ENCODE measurements at places on chromosomes 3 and 15. TPM values are rescaled to one million over a fixed set of nuclear protein-coding genes. Genes with fewer than 3 reads are reported as not detected.

GRCh38 chr3:121995161-121996137 lies 26.6 kb downstream of the ILDR1 start:
- DNase-seq: no peak

DNA sequence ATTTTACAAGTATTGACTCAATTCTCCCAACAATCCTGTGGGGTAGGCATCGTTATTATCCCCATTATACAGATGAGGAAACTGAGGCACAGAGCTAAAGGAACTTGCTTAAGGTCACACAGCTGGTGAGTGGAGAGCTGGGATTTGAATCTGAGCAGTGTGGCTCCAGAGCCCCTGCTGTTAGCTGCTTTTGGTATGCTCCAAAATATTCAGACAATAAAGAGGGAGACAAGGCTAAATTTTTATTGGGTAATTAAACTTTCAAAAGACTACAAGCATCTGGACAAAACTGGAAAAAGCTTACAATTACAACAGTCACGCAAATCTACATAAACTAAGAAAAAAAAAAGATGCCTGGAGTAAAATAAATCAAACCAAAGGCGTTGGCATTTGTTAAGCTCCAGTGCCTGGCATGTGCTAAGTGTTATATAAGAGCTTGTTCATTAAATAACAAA lies 27.7 kb downstream of the CCDC13 start:
- DNase-seq: no peak

The SAXO2 gene
- polyA plus RNA-seq: 4.1 TPM

The CPEB1 gene
- polyA plus RNA-seq: 2.7 TPM

The TNFSF10 gene
- polyA plus RNA-seq: 41.7 TPM

DNA sequence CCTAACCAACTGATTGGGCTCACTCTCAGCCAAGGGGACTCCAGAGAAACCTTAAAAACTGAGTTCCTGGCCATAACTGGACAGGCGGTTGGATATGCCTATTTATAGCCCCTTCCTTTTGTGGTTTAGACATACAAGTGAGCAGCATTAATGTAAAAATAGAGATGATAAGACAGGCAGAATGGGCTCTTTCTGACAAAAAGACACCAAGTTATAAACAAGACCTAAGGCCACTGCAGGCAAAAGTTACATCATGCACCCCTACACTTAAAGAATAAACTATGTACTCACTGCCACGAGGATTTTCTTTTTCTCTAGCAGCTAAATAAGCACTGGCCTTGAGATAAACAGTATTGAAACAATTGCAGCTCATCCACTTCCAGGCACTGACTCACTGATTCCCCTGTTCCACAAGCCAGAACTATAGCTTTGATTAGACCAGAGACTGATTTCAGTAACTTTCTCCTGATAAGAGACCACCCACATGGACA lies 30.1 kb downstream of the SUCNR1 start:
- DNase-seq: no peak

- no peak for DNase-seq
Measured at GRCh38 chr3:99627062-99627826, 11.2 kb upstream of the COL8A1 start.

DNA sequence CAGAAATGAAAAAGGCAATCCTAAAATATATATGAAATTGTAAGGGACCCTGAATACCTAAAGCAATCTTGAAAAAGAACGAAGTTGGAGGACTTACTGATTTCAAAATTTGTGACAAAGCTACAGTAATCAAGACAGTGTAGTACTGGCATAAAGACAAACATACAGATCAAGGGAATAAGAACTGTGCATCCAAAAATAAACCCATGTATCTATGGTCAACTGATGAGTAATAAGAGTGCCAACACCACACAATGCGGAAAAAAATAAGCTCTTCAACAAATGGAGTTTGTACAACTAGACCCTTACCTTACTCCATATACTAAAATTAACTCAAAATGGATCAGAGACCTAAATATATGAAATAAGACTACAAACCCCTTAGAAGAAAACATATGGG lies 29.6 kb downstream of the GSK3B start:
- no peak for DNase-seq

Data from left renal pelvis (tissue), 4 donors.